ENCODE measurements at places on chromosomes 11 and 22.

GRCh38 chr11:123853038-123853437, 32.4 kb downstream of the TMEM225 start:
- no peak for DNase-seq

GRCh38 chr11:41878095-41878494, 418.6 kb upstream of the LRRC4C start:
- no peak for DNase-seq

- DNase-seq: peak; percentile 47
Measured at GRCh38 chr22:23696326-23696851, 5.6 kb downstream of the RGL4 start.

GRCh38 chr11:66855574-66856495, 1.0 kb upstream of the LRFN4 start:
- DNase-seq: peak; percentile 81

DNA sequence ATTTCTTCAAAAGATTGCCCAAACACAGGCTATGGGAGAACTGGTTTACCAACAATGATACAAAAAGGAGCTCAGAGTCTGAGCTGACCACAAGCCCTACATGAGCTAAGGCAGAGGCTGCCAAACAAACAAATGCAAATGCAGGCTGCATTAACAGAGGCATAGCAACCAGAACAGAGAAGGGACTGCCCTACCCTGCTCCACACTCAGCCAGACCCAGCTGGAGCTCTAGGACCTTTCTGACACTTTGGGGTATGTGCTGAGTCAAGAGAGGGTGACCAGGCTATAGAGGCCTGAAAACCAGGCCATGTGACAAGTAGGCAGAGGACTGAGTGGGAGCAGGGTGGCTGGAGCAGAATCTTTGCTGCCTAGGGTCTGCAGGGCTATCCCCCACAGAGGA, 17.8 kb upstream of the P2RY2 start:
- no peak for DNase-seq

GRCh38 chr11:95398437-95399112, 167.6 kb upstream of the SESN3 start:
- DNase-seq: no peak

- DNase-seq: no peak
Measured at GRCh38 chr11:115368616-115369015, 135.6 kb downstream of the CADM1 start.

DNA sequence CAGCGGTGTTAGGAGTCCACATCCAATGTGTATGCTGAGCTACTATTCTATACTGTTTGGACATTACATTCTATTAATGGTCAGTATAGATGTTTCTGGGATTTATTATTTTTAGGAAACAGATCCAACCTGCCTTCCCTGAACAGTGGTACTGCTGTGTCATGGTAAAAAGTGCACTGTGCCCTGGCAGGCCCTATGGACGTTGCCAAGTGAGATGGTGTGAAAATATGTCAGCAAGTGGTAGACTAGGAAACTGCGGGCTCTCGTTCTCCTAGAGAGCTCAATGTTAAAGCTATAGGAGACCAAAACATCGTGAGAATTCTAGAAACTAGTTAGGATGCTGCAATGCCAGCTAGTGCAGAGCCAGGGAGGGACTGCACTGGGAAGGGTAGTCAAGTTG, 26.0 kb upstream of the CYP2D6 start:
- no peak for DNase-seq

GRCh38 chr11:12673601-12673923, 659 bp upstream of the TEAD1 start:
- DNase-seq: no peak

- DNase-seq: no peak
Measured at GRCh38 chr11:78323363-78323762, 94.3 kb downstream of the GAB2 start.

DNA sequence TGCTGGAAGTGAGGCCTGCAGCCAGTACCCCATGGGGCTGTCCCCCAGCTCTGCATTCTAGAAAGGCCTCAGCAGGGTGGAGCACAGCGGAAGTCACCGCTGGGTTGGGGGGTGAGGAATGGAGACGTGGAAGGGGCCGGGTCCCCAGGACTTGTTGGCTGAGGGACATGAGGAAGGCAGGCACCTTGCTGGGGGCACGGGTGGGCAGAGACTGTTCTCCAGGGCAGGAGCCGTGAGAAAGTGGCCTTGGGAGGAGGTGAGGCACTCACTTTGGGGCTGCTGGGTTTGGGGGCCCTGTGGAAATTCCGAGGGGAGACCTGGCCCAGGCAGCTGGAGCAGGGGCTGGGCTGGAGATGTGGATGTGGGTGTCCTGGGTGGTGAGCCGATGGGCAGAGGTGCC, 5.0 kb downstream of the TNNI2 start:
- no peak for DNase-seq

GRCh38 chr11:117833401-117833891, 8.9 kb upstream of the FXYD2 start:
- no peak for DNase-seq

DNA sequence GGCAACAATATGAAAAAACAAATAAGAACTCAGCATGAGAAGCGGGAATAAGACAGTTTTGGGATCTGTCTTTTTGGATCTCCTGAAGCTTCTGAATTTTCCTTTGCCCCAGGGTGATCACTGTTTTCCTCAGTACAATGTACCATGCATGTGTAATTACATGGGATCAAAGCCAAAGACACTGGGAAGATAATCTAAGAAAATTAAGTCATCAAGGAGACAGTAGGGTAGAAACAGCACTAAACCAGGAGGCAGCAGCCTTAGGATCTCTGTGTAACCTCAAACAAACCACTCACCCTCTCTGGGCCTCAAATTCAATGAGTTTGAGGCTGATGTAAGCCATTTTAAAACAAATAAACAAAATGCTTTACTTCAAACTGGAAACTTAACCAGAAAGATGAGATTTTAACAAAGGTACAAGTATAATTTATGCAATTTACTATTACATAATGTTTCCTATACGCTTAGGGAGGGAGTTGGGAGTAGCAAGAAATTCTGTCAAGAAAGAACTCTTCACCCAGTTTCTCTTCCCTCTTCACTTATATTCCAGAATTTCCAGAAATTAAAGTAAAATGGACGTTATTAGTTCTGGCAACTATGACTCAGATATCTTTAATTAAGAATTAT, 77.0 kb downstream of the RAB30 start:
- no peak for DNase-seq

DNA sequence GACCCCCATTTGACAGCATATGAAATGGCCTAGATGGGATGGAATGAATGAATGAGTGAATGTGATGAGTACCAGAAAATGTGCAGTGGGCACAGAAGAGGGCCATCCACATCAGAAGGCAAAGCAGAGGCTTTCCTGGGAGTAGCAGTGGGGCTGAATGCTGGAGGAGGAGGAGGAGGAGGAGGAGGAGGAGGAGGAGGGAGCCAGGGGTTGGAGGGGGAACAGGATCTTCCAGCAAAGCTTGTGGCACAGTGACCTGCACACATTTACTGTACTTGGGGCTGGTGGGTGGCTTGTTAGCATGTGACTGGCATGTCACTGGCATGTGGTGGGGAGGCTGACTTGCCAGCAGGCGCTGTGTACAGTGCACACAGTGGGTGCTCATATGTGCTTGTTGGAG, 9.5 kb downstream of the SEPTIN3 start:
- no peak for DNase-seq

- no peak for DNase-seq
Measured at GRCh38 chr11:1598816-1599215, 722 bp upstream of the KRTAP5-2 start.

GRCh38 chr11:132674151-132674550, 858.1 kb downstream of the OPCML start:
- no peak for DNase-seq

DNA sequence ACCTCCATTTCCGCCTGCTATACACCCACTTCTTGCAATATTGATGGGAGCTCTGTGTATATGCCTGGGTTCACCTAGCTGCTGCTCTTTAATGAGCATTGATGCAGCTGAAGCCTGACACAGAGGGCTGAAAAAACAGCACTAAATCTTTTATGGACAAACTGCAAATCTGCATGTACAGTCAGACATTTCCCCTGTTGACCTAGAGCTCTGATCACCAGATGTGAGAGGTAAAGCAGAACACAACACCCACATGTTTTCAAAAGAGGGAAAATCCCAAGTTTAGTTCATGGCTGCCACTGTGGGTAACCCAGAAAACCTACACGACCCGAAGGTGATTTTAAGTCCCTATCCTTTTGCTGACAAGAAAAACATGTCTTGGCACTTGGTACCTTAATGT, 303.0 kb upstream of the PITPNB start:
- DNase-seq: no peak

GRCh38 chr11:12172493-12173013, 62.2 kb downstream of the MICAL2 start:
- no peak for DNase-seq
